ENCODE measurements at places on chromosomes 13 and 19.

GRCh38 chr19:12745166-12745897, 6.3 kb upstream of the BEST2 start:
- DNase-seq, result no peak

GRCh38 chr19:42200116-42200715, 17.3 kb downstream of the DEDD2 start:
- no peak for DNase-seq

GRCh38 chr19:802498-803098, 5.3 kb downstream of the PTBP1 start:
- no peak for DNase-seq

DNA sequence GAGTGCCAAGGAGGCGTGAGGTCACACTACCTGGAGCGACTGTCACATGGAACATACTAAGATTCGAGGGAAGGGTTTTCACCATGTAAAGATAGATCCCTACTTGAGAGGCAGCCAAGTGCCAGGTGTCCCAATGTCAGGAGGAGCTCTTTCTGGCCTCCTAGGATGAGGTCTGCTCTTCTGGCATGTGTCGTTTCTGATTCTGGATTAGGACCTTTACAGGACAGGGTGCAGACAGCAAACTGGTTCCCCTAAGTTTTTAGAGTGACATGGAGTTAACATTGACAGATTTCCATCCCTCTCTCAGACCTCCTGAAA, 75.3 kb downstream of the ZNF536 start:
- DNase-seq, result no peak

- DNase-seq, result no peak
Observed at GRCh38 chr19:35455616-35456201, 7.7 kb downstream of the FFAR2 start.

DNA sequence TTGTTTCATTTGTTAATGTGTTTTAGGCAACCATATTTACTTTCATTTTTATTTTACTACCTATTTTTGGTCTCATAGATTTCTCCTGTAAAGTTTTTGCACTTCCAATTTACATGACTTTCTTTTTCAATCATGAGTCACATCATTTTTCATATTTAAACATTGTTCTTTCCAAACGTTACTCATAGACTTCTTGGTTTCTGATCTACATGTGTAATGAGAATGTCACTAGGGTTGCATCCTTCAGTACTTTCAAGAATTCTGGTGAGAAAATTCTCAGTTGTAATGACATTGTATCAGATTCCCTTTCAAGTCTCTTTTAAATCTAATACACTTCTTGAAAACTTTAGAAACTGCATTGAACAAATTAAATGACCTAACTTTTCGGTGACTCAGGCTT, 991.7 kb downstream of the EFNB2 start:
- no peak for DNase-seq

GRCh38 chr13:65959305-65959704, 1270.8 kb downstream of the PCDH9 start:
- no peak for DNase-seq

DNA sequence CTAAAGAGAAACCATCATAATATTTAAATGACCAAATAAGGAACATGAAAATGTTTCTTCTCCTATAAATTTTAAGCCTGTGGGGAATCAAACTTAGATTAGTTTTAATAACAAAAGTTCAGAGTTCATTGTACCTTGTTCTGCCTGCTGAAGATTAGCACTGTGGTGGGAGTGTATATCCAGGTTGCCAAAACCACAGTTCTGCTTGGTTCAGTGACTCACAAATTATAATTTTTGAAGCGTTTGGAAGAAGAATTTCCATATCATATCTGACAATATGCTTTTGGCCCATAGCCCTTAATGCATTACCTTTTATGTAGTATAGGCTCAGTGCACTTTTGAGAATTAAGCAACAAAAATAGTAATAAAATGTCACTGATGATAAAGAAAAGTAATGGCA, 545.2 kb downstream of the GPC6 start:
- no peak for DNase-seq

DNA sequence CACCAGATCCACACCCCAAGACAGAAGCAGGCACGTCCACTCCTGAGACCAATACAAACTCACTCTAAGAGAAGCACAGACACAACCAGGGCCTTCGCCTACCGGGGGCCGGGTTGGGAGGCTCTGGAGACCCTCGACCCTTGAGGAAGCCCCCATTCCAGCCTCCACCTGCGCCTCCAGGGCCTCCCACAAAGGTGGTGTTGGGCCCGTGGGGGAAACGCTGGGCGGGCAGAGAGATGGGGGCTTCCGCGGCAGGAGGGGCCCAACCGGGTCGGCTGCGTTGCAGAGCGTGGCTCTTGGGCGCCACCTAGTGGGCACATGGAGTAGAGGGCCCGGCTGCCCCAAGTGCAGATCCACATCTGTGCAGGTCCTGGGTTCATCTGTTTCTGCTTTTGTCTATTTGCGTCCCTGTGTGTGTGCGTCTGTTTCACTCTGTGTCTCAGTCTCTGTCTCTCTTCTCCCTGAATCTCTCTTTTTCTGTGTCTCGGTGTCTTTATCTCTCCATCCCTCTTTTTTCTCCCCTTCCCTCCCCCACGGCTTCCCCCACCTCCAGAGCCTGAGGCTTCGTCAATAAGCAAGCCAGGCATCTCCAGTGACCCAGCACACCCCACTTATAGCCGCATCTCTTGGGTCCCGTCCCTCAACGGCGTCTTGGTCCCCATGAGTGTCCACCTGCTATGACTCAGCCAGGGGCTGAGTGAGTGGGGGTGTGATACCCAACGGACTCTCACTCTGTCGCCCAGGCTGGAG, 10.5 kb upstream of the TINCR start:
- DNase-seq, result peak; percentile 71

- no peak for DNase-seq
Observed at GRCh38 chr13:30648522-30649012, 30.8 kb downstream of the USPL1 start.

DNA sequence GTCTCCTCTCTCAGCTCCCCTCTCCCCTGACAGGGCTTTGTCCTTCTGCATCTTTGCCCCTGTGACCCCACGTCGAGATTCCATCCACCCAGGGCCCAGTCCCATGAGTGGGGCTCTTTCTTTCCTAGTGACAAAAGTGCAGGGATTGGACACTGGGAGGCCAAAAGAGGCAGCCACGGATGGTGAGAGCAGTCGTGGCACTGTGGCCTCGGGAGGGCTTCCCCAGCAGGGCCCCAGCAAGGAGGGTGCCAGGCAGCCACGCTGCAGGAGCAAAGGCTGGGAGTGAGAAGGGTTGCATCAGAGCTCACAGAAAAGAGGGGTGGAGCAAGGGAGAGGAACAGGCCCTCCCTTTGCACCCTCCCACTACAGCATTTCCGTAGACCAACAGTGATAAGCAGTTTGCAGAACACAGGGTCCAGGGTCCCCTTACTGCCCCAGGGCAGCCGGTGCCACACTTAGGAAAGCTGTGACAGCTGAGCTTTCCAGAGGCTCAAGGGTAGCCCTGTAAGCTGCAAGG, 4.9 kb downstream of the ZSCAN1 start:
- no peak for DNase-seq

DNA sequence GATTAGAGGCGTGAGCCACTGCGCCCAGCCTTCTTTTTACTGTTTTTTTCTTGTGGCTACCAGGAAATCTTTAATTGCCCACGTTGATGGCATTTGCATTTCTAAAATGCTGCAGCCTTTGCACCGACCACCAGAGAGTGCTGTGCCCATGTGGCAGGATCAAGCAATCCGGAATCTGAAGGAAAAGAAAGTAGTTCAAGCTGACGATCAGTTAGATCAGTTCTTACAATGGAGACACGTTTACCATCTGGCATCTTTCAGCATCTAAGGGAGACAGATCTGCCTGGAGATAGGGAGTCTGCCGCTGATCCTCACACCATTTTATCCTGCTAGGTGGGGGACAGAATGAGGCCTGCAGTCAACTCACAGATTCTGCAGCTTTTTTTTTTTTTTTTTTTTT, 19.9 kb downstream of the TINCR start:
- DNase-seq, result no peak

DNA sequence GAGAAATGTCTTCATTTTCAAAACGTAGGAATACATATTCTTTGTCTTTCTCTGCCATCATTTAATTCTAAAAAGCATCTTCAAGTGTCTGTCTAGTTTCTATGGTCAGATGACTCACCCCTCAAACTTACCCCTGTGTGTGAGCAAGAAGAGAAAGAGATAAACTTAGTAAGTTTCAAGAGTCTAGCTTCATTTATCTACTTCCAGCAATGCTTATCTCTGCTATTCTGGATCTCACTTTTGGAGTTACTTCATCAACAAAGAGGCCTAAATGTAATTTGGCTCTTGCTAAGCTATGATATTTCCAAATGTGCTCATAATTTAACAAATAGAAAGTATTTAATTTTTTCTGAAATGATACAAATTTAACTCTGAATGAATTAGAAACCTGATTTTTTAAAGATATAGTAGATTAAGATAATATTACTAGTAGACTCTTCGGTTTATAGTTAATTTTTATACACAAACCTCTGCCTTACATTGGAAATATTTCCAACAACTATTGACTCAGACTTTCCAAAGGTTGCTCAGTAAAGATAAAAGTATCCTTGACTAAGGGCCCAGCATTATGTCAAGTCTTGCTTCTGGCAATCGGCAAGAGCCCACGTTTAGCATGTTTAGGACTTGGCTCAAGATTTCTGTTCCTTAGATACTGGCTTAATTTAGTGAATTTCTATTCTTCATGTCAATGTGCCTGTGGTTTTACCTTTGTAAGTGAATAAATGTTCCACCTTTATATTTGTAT, 1511.0 kb upstream of the SLC10A2 start:
- no peak for DNase-seq

DNA sequence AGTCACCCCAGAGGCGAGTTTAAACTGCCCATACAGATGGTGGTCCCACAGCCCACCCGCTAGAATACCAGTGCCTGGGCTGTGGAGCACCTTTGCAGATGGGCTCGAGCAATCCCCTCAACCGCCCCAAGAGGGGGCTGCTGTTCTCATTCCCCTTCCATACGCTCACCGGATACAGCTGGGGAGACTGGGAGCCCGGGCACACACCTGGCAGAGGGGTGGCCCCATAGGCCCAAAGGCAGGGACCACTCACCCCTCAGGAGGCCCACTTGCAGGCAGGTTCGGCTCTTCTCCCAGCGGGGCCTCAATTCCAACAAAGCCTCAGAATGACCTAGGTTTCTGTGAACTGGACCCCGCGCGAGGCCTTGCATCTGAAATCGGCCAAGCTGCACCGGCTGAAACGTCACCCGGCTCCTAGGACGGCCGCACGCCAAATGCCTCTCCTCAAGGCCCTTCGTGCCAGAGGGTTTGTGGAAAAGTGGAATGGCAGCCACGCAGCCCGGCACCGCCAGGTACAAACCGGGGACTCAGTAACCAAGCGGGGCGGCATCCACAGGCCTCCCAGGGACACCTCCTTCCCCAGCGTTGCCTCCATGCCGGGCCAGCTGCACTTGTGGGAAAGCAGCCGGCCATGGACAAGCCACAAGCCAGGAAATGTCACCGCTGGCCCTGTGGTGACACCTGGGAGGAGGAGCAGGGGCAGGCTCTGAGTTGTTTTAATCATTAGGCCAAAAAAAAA, 18.7 kb downstream of the MLLT1 start:
- peak; percentile 25 for DNase-seq

DNA sequence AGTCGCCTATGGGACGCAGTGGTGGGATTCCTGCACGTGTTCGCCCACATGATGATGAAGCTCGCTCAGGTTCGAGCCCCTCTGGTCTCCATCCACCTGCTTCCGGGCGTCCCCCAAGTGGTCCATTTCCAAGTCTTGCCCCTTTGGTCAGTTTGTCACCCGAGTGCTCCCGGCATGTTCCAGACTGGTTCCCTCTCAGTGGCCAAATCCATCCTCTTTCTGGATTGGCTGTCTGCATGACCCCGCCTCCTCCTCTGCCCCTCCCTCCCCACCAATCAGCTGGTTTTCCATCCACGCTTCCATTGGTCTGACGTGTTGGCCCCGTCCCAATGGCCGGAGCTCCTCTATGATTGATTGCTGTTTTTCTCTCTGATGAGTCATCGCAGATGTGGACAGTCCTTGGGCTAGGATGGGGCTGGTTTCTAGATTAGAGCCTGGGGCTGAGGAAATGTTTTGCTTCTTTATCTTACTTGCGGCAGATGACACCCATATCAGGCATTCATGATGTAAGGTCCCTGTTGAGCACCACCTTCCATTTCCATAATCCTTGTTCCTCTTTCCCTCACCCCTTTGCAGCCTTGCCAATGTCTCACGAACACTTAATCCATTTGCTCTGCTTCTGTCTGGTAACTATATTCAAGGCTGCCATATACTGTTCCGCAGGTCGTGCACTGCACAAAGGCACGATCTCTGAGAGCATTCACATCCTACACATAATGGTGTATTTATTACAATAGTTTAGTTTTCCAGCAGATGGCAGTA, 73.8 kb downstream of the MAP4K1 start:
- DNase-seq, result no peak

DNA sequence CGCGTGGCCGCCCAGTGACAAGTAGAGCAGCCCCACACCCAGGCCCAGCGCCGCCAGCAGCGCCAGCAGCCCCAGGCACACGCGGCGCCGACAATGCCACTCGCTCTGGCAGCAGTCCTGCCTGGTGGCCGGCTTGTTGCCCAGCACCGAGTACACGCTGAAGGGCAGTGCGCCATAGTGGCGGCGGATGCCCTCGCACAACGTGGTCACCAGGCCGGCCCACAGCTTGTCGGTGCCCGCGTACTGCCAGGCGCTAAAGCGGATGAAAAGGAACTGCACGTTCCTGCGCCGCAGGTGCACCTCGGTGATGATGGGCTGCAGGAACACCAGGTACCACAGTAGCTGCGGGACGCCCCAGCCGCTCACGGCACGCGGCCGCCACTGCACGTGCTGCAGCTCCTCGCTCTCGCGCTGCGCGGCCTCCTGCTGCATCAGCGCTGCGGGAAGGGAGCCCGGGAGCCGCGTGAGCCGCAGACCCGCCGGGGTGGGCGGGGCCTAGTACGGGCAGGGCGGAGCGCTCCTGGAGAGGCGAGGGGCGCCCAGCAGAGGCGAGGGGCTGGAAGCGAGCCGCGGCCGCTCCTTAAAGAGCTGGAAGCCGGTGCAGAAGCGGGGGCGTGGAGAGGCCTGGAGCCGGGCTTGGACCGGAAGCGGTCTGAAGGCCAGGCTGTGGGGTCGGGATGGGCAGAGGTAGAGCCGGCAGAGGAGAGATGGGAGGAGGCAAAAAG, 7.3 kb downstream of the NKPD1 start:
- DNase-seq, result peak; percentile 22

- no peak for DNase-seq
Observed at GRCh38 chr19:53671663-53672062, 39.9 kb downstream of the DPRX start.

GRCh38 chr13:48410199-48410598, 2.7 kb downstream of the LPAR6 start:
- DNase-seq, result no peak

- DNase-seq, result no peak
Observed at GRCh38 chr19:10417541-10418234, 2.6 kb upstream of the PDE4A start.
